ENCODE measurements at places on chromosomes 12 and 14.

DNA sequence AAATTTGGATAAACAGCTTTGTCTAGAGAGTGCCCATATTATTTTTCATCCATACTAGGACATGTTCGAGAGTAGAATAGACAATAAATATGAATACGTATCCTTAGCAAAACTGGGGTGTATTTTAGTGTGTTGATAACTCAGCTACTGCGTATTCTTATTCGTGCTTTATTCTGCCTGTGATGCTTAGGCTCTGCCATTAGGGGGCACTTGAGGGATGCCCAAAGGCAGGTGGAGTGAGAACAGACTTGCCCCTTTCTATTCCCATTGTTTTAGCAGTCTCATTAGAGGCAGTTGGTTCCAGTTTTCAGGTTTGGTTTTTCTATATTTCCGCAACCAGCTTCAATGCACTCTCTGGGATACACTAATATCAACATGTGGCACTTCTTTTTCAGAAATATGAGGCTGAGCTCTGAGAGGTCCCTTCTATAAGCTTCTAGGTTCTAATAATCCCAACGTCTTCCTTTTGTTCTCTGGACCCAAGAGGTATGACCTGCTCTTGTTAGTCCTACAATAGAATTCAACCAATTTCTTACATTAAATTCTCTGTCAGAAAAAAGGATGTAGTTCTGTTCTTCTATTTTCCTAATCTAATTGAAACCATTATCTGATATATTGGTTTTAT lies 985.7 kb upstream of the FBXO33 start:
- DNase-seq = no peak

GRCh38 chr14:56172571-56172971 lies 54.4 kb downstream of the PELI2 start:
- no peak for DNase-seq

GRCh38 chr12:26122681-26123481 lies 2.0 kb downstream of the BHLHE41 start:
- no peak for DNase-seq

DNA sequence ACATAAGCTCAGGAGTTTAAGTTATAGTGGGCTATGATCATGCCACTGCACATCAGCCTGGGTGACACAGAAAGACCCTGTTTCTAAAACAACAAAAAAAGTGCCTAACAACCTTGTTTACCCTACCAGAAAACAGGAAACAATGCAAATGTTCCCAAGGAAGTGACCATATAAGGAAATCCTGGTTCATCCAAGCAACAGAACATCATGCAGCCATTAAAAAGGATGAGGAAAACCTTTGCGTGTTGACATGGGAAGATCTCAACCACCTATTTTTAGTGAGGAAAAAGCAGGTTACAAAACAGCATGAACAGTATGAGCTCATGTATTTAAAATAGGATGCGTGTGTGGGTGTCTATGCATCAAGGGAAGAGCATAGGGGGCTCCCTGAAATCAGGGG lies 13.7 kb downstream of the HRK start:
- DNase-seq = no peak

DNA sequence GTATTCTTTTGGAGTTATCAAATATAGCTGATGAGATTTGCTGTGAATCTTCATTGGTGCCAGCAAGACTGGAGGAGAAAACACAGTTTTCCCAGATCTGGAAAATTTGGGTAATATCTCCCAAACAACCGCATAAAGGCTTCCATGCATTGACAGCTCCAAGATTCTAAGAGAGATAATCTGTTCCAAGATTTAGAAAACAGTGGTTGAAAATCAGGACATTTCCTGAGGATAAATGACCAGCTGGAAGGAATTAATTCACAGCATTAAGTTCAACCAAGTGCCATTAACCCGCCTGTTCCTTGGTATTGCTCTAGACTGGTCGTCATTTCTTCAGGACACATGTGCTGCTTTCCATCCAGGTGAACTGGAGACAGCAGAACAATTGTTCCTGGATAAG lies 147.9 kb upstream of the PRICKLE1 start:
- DNase-seq = no peak

- DNase-seq = no peak
Measured at GRCh38 chr14:61090432-61091216, 109.6 kb downstream of the SLC38A6 start.

GRCh38 chr14:99189201-99189801 lies 82.7 kb downstream of the BCL11B start:
- DNase-seq = no peak

- DNase-seq = no peak
Measured at GRCh38 chr12:131547555-131547954, 163.3 kb upstream of the SFSWAP start.

GRCh38 chr14:49634547-49635334 lies at the start of gene DNAAF2:
DNAAF2 (minus strand) TSS chr14:49635244; CDS start chr14:49635149, 95 bp downstream.
- DNase-seq = peak; percentile 74

DNA sequence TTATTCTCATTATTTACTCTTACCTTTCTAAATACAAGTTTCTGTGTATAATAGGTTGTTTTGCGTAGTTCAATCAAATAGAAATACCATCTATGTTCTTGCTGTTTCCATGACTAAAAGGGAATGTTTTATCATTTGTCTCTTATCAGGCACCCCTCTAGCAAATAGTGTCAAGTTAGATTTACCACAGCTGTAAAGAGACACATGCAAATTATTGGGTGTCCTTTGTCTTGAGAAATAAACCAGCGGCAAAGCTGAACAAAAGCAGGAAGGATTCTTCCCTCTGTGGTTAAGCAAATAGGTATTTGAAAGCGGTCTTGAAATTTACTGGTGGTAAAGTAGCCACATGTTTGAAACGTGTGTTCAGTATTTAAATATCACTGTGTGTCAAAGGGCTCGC lies 405.9 kb downstream of the TMTC2 start:
- DNase-seq = no peak

GRCh38 chr12:52495389-52495788 lies 2.3 kb upstream of the KRT6A start:
- peak; percentile 78 for DNase-seq

GRCh38 chr14:89336338-89336737 lies 80.7 kb downstream of the FOXN3 start:
- no peak for DNase-seq

DNA sequence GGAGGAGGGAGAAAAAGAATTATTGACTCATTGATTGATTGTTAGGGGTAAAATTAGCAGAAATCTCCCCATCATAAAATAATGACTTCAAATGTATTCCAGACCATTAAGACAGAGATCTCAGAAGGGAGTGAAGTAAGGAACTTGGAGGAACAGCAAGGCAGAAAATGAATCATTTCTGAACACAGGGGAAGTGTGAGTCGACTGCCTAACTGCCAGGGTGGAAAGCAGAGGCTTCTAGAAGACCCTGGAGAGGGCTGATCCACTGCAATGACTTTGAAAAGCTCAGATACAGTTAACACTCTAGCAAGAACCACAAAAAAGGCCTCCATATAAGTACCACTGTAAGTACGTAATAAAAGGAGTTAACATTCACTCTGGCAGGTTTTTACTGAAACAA lies 9.7 kb downstream of the GLTP start:
- no peak for DNase-seq

DNA sequence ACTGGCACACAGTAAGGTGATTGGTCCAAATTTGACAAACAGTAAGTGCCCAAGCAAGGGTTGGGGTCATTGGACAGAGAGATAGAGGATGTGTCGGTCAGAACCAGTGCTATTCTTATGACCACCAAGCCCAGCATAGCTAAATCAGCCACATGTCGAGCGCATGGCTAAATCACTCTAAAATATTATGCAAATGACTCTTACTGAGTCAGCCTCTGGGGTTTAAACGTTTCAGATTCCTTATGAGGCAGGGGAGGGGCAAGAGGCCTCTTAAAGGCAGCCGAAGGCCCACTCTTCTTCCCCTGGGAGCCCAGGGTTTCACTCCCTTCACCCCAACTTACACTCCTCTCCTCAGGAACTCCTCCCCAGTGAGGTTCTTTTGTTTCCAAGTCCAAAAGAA lies 603 bp upstream of the ENDOU start:
- no peak for DNase-seq

- DNase-seq = no peak
Measured at GRCh38 chr14:94571395-94571794, 9.8 kb upstream of the SERPINA5 start.

DNA sequence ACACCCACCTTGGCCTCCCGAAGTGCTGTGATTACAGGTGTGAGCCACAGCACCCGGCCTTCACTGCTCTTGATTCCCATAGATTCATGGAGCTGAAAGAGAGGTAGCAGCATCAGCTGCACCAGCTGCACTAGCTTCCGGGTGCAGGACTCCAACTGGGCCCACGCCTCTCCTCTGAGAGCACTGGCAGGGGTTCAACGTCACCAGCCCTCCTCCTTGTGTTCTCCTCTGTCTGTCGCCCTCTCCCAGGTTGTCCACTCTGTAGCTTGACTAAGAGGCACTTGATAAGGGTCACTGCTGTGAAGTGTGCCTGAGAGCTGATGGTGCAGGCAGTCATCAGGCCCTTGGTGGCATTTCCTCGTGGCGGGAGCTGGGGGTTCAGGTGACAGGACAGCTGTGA lies 28.3 kb downstream of the MLXIP start:
- DNase-seq = peak; percentile 77

GRCh38 chr14:102616318-102616717 lies 23.9 kb downstream of the RCOR1 start:
- DNase-seq = no peak

GRCh38 chr12:110862329-110862728 lies 15.5 kb downstream of the CCDC63 start:
- no peak for DNase-seq

DNA sequence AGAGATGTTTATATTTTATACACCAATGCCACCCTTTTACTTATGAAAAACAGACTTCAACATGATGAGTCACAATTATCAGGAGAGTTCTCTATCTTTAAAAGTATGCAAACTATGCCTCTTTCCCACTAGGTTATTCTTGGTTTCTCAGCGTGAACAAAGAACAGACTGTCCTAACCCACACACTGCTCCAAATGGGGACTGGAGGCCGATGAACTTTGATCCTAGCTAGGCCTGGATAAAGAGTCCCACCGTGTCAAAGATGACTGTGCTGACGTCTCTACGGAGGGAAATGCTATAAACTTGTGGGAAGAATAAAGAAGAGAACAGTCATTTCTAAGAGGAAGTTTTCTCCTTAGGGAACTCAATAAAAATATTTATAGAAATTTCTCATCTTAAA lies 160.1 kb downstream of the EPS8 start:
- DNase-seq = no peak

DNA sequence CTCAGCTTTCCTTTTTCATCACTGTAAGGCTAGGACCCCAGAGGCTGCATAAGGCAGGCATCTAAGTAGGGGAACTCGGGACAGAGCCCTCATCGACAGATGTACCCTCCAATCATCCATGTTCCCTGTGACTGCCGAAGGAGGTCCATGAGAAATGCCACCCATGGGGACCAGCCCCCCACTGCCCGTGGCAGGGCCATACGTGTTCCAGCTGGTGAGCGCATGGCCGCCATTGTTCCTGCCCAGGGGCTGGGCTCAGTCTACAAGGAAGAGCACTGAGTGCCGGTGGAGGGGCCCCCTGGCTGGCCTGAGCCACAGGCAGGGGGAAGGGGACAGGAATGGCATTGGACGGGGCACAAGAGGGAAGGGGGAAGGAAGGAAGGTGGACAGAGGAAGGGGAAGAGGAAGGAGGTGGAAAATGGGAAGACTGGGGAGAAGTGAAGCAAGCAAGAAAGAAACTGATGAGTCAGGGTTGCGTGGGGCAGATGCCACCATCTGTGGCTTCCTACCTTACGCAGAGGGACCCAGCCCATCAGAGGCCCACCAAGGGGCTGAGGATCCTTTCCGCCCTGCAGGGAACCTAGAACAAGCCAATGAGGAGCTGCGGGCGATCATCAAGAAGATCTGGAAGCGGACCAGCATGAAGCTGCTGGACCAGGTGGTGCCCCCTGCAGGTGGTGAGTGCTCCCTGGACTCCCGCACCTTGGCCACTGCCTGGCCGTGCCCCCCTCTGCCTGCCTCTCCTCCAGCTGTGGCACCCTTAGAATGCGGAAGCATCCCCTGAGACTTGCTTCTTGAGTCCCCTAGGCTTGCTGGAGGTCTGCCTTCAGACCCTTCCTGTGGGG lies 120.6 kb upstream of the FKBP4 start:
- no peak for DNase-seq

DNA sequence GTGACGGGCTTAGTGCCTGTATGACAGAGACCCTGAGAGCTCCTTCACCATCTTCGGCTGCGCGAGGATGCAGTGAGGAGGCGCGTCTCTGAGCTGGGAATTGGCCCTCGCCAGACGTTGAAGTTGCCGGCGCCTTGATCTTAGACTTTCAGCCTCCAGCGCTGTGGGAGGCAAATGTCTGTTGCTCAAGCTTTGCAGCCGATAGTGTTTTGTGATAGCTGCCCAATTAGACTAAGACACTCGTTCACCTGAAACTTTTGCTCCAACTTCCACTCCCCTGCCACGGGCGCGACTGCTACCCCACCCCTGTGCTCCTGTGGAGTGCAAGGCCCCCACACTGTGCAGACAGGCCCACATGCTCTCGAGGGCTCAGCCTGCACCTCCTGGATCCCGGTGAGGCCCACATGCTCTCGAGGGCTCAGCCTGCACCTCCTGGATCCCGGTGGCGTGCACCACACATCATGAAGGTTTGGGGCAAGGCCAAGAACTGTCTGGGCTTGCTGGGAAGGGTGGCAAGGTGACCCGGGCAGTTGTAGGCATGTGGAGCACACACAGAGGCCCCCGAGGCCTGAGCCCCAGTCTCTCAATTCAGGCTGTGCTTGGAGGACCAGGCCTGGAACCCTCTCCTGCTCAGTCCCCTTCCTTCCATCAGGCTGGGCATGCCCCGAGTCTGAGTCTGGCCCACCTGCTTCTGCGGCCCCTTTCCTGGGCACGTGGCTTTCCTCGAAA lies 324.6 kb downstream of the TMEM121 start:
- DNase-seq = no peak

GRCh38 chr12:12975322-12976077 lies 23.5 kb upstream of the GPRC5D start:
- DNase-seq = no peak

DNA sequence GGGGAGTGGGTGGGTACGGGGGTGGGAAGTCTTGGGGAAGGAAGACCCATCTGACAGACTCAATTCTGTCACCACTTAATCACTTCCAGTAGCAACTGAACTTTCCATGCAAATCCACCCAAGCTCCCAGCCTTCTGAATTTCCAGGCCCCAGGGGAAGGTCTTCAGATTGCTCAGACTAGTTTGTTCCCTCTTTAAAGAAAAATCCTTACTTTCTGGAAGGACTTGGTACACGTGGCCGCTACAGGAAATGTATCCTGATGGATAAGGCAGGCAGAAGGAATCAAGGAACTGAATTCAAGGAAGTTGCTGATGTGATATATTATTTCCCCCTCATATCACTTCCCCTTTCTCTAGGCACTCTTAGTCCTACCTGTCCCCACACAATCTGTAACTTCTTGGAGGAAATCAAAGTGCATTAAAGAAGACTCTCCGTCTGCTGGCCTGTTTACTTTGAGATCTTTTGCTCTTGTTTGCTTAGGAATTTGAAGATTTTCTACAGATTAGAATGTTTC lies 6.4 kb downstream of the NFKBIA start:
- DNase-seq = no peak

Measured in NCI-H187 (cell line).